Ecto neural progenitor cell (in vitro differentiated cells): ENCODE measurements at places on chromosomes 5 and 9.

DNA sequence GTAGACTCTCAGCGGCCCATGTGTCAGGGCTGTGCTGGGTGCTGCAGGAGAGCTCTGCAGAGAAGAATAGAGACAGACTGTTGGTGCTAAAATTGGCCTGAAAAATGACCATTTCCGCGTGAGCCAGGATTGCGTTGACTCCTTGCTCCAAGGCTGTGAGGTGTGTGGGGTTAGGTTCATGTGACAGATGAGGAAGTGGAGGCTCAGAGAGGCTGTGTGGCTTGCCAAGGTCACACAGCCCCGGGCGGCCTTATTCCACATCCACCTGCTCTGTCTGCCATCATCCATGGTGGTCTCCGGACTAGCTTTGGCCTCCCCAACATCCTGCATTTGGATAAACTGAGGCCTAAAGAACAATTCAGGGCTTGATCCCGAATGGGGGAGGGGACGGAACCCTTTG lies 15.2 kb downstream of the NEK6 start:
- DNase-seq = no peak

GRCh38 chr5:138470322-138471051 lies 5.2 kb downstream of the EGR1 start:
- no peak for DNase-seq

DNA sequence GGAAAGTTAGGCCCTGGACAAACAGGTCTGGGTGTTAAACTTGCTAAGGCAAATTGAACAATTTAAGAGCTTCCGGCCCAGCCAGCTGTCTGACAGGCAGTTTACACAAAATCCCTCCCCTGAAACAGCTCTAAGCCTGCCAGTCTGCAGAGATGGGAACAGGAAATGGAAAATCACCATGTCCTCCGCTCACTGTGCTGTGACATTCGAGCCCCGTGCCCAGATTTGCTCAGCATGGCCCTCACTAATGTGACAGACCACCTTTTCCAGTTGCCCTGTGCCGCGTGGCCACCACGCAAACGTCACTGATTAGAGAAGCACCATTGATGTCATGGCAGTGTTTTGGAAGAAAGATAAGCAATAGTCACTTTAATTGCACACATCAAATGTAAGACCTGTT lies 41.0 kb downstream of the CCNJL start:
- DNase-seq = no peak

DNA sequence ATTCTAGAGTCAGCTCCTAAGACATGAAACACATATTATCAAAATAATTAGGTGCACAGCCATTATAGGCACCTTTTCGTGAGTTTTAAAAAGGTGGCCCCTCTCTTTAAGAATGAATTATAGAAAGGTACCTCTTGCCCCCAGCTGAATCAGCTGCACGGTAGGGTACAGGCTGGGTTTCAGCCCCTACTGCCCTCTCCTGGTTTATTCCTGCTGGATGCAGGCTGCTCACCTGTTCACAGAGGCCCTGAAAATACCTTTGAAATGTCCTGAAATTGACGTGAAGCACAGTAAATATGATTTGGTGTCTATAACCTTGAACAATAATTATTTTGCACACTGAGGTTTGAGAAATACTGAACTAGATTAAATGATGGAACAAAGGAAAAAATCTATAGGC lies 504.8 kb upstream of the SGCD start:
- DNase-seq = no peak

GRCh38 chr9:15238646-15239045 lies 68.4 kb downstream of the TTC39B start:
- DNase-seq = no peak
